ENCODE measurements at places on chromosomes 3 and 15.

DNA sequence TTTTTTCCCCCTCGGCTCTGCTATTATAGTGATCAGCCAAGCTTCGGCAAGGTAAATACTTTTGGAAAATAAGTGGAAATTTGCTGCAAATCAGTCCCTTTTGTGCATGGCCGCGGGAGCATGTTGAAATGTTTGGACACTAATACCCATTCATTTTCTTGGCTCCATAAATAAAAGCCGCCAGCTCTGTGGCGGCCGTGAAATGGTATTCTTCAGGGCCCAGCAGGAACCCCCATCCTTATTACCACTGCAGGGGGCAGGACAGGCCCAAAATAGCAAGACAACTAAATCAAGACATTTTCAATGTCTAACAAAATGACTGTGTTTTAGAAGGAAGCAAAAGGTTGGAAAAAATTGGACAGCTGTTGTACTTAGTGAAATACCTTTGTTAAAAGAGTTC lies 362.3 kb downstream of the NR2F2 start:
- DNase-seq: no peak

DNA sequence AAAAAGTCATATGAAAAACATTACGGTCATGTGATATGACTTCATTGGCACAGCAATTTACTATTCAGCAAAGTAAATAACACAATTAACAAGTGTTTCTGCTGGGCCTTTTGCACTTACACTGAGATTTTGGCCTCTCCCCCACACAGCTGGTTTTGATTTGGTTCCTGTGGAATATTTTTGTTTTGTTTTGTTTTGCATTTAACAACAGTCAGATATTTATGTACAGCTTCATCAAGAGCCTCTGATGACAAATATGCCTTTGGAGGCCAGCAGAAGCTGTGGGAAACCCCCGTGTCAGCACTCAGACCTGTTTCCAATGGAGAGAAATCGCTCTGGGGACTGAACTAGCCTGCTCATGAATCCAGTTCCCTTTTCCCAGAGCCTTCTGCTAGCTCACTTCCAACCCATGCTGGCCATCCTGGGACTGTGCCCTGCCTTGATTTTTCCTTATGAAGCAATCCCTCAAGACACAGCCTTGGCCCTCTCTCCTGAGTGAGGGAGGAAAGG lies 161.9 kb downstream of the ATG7 start:
- DNase-seq: no peak

- DNase-seq: no peak
Measured at GRCh38 chr15:26628879-26629529, 143.9 kb downstream of the GABRB3 start.

DNA sequence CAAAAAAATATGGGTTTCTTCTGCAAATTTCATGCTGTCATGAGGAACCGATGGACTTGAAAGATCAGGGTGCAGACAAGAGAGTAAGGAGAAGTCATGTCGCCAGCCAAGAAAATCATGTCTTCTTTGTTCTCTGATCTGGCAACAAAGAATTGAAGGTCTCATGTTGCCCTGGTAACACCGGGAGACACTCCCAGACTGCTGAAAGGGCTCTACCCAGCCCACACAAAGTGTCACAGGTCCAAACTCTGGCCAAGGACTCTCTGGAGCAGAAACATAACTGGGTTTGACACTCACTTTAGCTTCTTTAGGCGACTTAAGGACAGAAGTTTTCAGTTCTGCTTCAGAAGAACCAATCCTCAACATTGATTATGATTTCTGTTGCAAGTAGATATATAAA lies 42.9 kb downstream of the SIDT1 start:
- DNase-seq: no peak

GRCh38 chr15:51186891-51187290 lies 92.2 kb upstream of the TNFAIP8L3 start:
- no peak for DNase-seq

DNA sequence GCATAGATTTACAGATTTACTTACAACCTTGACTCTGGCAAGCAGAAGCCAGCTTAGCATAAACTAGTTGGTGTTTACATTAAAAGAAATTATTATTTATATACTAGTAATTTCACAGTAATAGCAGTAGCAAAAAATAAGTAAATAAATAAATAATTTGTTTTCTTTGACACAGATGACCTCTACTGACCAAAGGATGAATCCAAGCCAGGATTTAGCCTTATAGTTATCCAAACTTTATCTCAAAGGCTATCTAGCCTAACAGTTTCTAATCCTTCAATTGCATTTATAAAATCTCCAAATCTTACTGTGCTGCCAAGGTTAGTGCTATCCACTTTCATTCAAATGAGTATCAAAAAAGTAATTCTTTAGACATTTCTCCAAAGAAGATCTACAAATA lies 64.3 kb downstream of the FRMD5 start:
- DNase-seq: no peak

DNA sequence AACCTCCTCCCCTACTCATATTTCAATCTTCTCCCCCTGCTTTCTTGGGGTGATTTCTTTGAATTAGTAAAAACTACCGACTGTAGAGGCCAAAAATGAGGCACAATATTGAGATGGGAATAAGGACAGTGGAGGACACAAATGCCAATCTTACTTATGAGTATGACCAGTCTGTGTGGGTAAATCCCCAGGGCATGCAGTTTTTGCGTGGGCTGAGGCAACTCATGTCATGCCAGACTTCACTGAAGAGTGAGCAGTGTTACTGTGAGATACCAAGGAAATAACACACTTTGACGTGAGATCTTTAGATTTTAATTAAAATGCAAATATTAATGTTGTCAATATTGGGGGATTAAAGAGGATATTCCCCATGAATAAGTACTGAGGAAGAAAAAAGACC lies 254.3 kb upstream of the ICE2 start:
- DNase-seq: no peak

DNA sequence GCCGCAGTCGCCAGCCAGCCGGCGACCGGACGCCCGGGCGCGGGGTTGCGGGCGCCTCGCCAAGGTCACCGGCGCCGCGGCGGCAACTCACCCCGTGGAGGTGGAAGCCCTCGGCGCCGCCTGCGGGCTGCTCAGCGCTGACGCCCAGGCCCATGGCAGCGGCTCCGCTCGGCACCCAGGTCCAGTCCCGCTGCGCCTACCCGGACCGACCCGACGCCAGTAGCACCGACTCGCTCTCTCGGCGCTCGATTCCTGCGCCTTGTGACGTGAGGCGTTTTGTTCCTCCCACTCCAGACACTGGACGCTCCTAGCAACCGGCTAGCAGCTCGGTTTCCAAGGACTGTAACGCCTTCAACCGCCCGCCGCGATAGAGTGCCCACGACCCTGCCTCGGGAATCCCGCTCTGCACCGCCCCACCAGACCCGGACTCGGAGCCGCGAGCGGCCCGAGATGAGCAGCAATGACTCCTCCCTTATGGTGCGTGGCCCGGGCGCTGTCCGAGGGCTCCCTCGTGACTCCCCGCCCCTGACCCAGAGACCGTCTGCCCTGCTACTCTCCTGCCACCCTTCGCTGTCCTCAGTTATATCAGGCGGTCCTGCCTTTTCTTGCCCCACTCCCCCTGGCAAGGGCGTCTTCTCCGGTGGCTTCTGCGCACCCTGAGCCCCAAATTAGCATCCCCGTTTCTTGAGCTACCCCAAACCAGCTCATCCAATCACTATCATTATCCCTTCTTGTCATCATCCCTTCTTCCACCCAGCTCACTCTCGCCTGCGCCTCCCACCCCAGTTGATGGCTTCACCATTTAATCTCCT lies at the start of the genes GORASP1 and TTC21A:
Gene GORASP1 (minus strand): TSS at position 240 of the 812 bp plus-strand sequence. CDS start 86 bp downstream, at position 154.
Gene TTC21A (plus strand): TSS at position 293 of the 812 bp plus-strand sequence. CDS start 158 bp downstream, at position 451.
- DNase-seq: no peak

DNA sequence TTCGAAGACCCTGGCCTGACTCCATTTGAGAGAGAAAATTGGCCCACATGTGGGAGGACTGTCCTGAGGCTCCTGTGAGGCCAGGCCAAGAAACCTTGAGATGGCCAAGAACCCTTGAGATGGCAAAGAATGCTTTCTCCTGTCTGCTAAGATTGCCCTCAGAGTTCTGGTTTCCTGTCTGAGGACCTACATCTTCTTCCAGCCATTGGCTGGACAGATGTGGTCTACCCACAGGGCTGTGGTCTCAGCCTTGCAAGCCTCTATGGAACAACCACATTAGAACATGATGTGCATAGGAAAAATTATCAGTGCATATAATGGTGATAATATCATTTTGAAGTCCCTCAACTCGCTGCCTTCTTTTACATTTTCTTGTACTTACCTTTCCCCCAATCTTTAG lies 10.8 kb upstream of the RASA2 start:
- no peak for DNase-seq

- no peak for DNase-seq
Measured at GRCh38 chr15:43207024-43207423, 13.8 kb downstream of the EPB42 start.

DNA sequence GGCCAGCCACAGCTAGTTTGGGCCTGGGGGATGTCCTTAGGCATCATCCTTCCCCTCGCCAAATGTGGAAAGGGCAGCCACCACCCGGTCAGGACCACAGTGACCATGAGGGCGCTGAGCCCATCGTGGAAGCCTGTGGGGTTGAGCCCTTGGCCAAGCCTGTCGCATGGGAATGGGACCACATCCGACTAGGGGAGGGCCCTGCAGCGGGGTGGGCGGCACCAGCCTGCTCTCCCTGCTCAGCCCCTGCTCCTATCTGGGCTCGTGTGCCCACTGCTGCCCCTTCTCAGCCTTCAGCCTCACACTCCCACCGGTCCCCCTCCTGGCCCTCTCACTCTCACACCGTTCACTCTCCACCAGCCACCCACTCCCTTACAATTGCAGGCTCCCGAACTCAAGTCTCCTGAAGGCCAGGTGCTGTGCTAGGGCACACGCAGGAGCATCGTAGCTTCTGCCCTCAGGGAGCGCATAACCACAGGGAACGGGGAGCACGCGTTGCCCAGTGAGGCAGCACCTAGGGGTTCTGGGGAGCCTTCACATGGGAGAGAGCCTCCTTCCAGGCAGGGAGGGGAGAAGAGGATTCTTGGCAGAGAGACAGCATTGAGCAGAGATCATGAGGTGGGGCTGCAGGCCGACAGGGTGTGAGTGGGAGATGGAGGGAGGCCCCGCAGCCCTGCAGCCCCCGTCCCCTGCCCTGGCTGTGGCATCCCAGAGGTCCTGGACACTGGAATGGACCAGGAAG lies 26.1 kb downstream of the LOXL1 start:
- no peak for DNase-seq

DNA sequence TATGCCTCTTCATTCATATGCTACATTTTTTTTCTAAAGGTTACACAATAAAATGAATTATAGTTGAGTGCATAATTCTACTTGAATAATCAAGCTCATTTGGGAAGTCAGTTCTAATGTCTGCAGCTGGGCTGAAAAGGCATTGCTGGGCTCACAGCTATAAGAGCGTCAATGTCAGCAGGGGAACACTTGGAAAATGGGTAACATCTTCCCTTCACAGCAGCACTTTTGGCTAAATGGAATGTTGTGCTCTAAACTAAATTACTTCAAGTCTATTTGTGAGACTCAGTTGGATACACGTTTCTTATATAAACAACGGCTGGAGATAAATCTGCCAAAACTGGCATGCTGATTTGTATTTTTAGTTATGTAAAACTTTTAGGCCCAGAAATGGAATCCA lies 357.8 kb downstream of the TBL1XR1 start:
- no peak for DNase-seq

- DNase-seq: no peak
Measured at GRCh38 chr3:122094125-122094524, 39.0 kb downstream of the CD86 start.

- no peak for DNase-seq
Measured at GRCh38 chr15:27787931-27788330, 311.2 kb downstream of the OCA2 start.

DNA sequence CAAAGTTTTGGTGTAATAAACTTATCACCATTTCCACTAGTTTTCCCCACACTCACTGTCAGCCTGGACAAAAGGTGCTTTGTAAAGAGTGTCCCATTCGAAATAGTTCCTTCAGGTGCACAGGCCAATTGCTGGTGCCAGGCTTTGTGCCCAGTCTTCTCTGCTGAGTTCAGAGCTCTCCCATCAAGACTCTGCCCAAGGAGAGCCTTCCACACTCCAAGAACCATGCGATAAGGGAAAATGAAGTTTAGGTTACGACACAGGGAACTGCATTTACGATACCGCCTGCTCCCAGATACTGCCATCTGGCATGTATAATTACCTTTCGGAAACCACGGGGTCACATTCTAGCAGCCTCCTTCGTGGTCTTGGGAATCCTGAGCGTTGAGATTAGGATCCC lies 379.6 kb downstream of the MECOM start:
- no peak for DNase-seq

- peak; percentile 75 for DNase-seq
Measured at GRCh38 chr3:172224560-172225214, 185.3 kb downstream of the FNDC3B start.
